ENCODE measurements at places on chromosomes 12 and 14.

- DNase-seq: no peak
These were observed 27.0 kb downstream of the DYNC1H1 start for GRCh38 chr14:101991352-101991751.

GRCh38 chr12:127126260-127126628 is 1140.7 kb upstream of the TMEM132C start:
- DNase-seq: no peak

- DNase-seq: no peak
These were observed 109.4 kb upstream of the MYL2 start for GRCh38 chr12:111029732-111030131.

- no peak for DNase-seq
These were observed 6.2 kb downstream of the P2RX4 start for GRCh38 chr12:121216102-121216501.

GRCh38 chr12:54232790-54233189 is 44.0 kb upstream of the SMUG1 start:
- no peak for DNase-seq

DNA sequence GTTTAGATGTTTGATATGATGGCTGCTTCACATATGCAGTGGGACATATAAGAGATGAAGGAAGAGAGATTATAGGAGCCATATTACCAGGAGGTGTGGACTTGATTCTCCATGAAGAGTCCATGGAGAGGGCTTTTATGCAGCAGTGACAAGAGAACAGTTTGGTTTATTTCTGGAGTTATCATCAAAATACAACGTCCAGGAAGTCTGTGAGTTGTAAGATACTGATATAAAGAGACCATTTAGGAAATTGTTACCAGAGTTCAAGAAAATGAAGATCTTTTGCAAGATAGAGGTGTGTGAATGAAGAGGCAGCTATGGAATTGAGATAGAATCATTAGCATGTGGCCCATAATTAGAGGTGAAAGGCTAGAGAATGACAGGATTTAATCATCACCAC is 431.7 kb downstream of the NPAS3 start:
- no peak for DNase-seq

GRCh38 chr14:52068615-52069306 is at the start of gene NID2:
TSS of gene NID2 (minus strand) at chr14:52069059. CDS start at chr14:52068994, 65 bp downstream.
- DNase-seq: peak; percentile 63

- DNase-seq: no peak
These were observed 73.5 kb downstream of the LRRK2 start for GRCh38 chr12:40298341-40298740.

Data from nucleus accumbens (tissue), 56 donors.